Keratinocyte (primary cell): ENCODE measurements at places on chromosomes 6 and 20. TPM values are rescaled to one million over a fixed set of nuclear protein-coding genes. Genes with fewer than 3 reads are reported as not detected.

- peaks cover 12% of the 10 kb centered on the region for H3K4me1 ChIP-seq
- no peak for DNase-seq
- no peaks in the 10 kb centered on the region for H3K27me3 ChIP-seq
- H3K4me3 ChIP-seq = no peak overlapping the region
- no peak overlapping the region for H3K27ac ChIP-seq
Observed at GRCh38 chr6:3740551-3741476, 10.7 kb downstream of the PXDC1 start.

DNA sequence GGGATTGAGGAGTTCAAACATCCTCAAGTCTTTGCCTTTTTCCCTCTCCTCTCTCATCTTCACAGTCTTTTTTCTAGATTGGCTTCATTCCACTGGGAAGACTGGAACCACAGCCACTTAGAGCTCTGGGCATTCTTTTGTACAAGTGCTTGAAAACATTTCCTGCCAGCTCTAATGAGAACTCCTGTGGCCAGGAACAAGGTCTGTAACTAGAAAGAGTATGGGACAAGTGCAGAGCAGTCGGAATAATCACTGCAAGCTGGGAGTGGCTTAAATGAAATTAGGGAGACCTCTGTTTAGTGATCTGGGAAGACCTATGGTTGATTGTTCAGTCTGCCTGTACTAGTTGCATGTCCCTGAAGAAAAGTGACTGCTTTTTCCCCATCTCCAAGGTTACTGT is 41.0 kb upstream of the SMIM8 start:
- DNase-seq = no peak
- H3K27me3 ChIP-seq = no peaks in the 10 kb centered on the region
- no peak overlapping the region for H3K27ac ChIP-seq

- no peaks in the 10 kb centered on the region for H3K4me1 ChIP-seq
- no peaks in the 10 kb centered on the region for H3K36me3 ChIP-seq
- DNase-seq = no peak
- no peak overlapping the region for H3K27ac ChIP-seq
Observed at GRCh38 chr6:45255434-45255833, 72.7 kb upstream of the RUNX2 start.

DNA sequence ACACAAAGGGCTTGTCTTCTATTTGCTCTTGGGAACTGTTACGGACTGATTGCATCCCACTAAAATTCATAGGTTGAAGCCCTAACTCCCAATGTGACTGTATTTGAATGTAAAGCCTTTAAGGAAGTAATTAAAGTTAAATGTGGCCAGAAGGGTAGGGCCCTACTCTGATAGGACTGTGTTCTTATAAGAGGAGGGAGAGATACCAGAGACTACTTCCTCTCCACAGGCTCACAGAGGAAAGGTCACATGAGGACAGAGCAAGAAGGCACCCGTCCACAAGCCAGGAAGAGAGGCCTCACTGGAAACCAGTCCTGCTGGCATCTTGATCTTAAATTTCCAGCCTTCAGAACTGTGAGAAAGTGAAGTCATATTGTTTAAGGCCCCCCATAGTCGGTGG is 211.9 kb downstream of the CDH26 start:
- H3K4me3 ChIP-seq = no peak overlapping the region
- H3K27ac ChIP-seq = no peak overlapping the region
- no peaks in the 10 kb centered on the region for H3K27me3 ChIP-seq
- no peaks in the 10 kb centered on the region for H3K36me3 ChIP-seq
- DNase-seq = no peak
- H3K4me1 ChIP-seq = no peaks in the 10 kb centered on the region

DNA sequence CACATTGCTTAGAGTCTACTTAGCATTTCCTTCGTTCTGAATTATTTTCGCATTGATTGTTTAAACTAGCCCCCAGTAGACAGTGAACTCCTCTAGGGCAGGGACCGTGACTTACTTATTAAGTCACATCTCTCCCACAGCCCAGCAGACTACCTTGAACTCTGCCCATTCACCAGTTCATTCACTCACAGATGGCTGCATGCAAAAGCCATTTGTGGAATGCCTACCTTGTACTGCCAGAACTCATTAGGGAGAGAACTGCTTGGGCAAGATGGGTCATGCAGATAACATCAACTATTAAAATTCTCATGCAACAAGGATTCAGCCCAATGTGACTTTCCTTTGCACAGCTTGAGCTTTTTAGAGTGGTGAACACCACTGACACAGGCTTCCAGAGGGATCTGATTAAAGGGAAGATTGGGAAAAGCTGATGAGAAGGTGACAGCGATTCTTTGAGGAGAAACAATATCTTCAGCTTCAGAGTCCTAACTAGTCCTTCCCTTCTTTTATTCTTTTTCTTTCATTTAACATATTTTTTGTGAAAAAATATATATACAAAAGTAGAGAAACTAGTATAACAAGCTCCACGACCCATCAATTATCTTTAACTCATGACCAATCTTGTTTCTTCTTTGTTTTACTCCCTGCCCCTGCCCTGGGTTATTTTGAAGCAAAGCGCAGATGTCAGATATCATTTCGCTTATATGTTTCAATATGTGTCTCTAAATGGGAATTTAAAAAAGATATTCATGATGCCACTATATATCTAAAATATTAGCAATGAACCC is 273.9 kb downstream of the CDC5L start:
- H3K36me3 ChIP-seq = no peaks in the 10 kb centered on the region
- H3K27me3 ChIP-seq = no peaks in the 10 kb centered on the region
- H3K4me3 ChIP-seq = no peak overlapping the region
- DNase-seq = peak; percentile 56

DNA sequence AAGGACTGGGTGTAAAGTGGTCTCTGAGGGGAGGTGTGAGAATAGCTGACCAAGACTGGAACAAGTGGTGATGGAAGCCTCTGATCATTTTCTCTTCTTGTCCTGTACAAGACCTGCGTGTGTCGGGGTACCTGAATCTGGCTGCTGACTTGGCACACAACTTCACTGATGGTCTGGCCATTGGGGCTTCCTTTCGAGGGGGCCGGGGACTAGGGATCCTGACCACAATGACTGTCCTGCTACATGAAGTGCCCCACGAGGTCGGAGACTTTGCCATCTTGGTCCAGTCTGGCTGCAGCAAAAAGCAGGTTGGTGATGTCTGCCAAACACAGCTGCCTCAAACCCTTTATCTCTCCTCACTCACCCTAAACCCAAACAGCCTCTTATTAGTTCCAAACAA is 1.7 kb upstream of the HSD17B8 start:
- no peak overlapping the region for H3K27ac ChIP-seq
- DNase-seq = no peak

GRCh38 chr6:165774903-165775601 is 112.0 kb upstream of the PDE10A start:
- H3K27ac ChIP-seq = no peak overlapping the region
- H3K4me1 ChIP-seq = no peaks in the 10 kb centered on the region
- no peak for DNase-seq
- H3K36me3 ChIP-seq = no peaks in the 10 kb centered on the region

DNA sequence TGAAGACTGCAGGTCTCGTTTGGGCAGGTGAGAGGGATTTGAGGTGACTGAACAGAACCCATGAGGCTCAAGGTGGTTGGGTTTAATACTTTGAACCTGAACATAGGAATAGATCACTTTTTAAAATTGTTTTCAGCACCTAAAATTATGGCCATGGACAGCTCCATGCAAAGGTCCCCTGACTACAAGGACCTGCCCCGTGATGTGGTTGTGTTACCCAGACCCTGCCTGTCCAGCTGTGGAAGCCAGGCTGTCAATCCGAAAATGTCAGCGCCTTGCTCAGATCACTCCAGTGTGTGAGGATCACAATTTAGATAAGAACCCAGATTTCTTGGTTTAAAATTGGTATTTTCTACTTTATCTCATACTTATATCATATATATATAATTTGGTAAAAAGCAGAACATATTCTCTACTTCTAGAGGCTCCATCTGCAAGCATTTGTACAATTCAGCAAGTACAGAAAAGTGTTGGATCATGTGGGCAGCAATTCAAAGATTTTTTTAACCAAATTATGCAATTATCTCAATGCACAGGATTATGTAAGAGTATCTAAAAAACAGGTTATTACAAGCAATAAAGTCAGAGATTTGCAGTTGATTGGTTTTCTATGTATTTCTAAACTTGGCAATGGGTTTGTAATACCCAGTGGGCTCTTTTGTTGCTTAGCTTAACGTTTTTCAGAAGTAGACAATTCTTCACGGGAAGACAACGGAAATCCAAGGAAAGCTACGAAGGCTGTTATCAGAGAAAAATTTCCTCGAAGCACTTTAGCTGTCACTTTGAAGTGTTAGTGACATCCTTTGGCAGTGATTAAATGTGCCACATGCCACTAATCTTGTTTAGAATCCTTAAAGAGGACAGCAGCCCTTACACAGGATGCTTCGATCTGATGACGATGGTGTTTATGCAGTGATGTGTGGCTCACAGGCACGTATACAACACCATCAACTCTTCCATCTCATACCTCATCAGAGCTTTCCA is 24.1 kb upstream of the RPS6KA2 start:
- H3K4me3 ChIP-seq = no peak overlapping the region
- no peak for DNase-seq
- no peak overlapping the region for H3K27ac ChIP-seq
- peaks cover 14% of the 10 kb centered on the region for H3K27me3 ChIP-seq
- H3K36me3 ChIP-seq = no peaks in the 10 kb centered on the region

The MYO6 gene
- 16.2 to 24.5 TPM (median 20.5 TPM) in 3 replicates for polyA plus RNA-seq

The C6orf58 gene
- 0.06 to 0.10 TPM in 2 of 3 replicates, not detected in the other for polyA plus RNA-seq

The PERP gene
- polyA plus RNA-seq = 279 to 543 TPM (median 525 TPM) in 3 replicates

The ALDH8A1 gene
- polyA plus RNA-seq = 0.15 to 0.66 TPM (median 0.62 TPM) in 3 replicates
